Heart right ventricle (tissue), 16 donors: ENCODE measurements at places on chromosomes 5 and 9. TPM values are rescaled to one million over a fixed set of nuclear protein-coding genes. Genes with fewer than 3 reads are reported as not detected.

GRCh38 chr5:14200312-14200990, 57.3 kb downstream of the TRIO start:
- DNase-seq: no peak

DNA sequence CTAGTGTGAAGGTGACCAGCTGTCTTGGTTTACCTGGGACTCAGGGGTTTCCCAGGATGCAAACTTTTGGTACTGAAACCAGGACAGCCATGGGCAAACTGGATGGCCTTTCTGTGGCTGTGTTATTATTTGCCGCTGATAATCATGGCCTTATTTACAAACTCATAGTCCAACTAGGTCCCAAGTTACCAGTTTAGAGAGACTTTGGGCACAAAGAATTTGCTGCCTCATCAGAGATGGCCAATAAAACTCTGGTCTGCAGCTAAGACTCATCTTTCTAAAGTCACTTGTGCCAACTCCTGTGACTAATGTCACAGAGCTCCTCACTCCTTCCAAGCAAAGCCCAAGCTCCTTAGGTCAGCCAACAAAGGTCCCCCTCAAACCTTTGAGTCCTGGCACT, 47.5 kb upstream of the PLPP6 start:
- DNase-seq: no peak

LECT2 gene
- polyA plus RNA-seq: not detected

ZFP37 gene
- 0.51 TPM for polyA plus RNA-seq

GRCh38 chr5:177366528-177367322, 9.0 kb downstream of the RGS14 start:
- peak; percentile 89 for DNase-seq

PROB1 gene
- 28.5 TPM for polyA plus RNA-seq

ALG2 gene
- polyA plus RNA-seq: 17.7 TPM

GRCh38 chr9:130935648-130936271, 3.3 kb downstream of the FIBCD1 start:
- DNase-seq: no peak

GRCh38 chr9:103709366-103709765, 384.7 kb upstream of the SMC2 start:
- no peak for DNase-seq

CEL gene
- polyA plus RNA-seq: 3.2 TPM

GRCh38 chr5:15384176-15384575, 115.8 kb upstream of the FBXL7 start:
- DNase-seq: no peak

GRCh38 chr9:116204252-116204882, 50.8 kb downstream of the PAPPA start:
- DNase-seq: no peak

- no peak for DNase-seq
These were observed 75.0 kb downstream of the ADAMTS12 start for GRCh38 chr5:33816791-33817190.

DNA sequence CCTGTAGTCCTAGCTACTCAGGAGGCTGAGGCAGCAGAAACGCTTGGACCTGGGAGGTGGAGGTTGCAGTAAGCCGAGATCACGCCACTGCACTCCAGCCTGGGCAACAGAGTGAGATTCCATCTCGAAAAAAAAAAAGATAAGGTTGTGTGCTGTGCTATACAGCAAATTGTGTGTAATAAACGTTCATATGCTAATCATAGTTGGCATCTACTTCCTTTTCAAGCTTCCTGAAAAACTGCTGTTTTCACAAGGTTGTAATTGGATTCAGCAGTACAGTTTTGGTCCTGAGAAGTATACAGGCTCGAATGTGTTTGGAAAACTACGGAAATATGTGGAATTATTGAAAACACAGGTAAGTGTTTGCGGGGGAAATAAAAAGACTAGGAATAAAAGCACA, 25.5 kb downstream of the OTULINL start:
- no peak for DNase-seq

GRCh38 chr9:92295240-92295790, 1.8 kb upstream of the IARS1 start:
- no peak for DNase-seq

DNA sequence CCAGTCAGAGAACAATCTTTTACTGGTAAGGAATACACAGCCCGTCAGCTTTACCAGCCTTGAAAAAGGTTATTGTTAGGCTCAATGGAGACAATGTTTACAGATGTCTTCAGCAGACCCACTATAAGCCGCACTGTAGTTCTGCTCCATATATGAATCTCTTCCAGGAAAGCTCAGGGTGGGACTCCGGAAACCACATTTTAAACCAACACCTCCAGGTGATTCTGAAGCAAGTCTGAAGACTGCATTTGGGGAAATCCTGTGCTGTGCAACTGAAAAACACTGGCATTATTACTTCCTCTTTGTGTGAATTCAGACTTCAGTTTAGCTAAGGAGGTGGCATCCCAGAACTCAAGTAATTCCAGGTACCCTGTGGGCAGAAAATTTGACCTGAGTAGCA, 3.5 kb downstream of the GZMK start:
- DNase-seq: no peak

- DNase-seq: no peak
These were observed 71.4 kb downstream of the DAPK1 start for GRCh38 chr9:87569008-87569509.

OTULINL gene
- 1.0 TPM for polyA plus RNA-seq

SLC36A3 gene
- polyA plus RNA-seq: not detected

GPSM1 gene
- 87.8 TPM for polyA plus RNA-seq

- DNase-seq: no peak
These were observed 30.4 kb downstream of the FAM163B start for GRCh38 chr9:133578524-133579441.

MARVELD2 gene
- 0.25 TPM for polyA plus RNA-seq

DNA sequence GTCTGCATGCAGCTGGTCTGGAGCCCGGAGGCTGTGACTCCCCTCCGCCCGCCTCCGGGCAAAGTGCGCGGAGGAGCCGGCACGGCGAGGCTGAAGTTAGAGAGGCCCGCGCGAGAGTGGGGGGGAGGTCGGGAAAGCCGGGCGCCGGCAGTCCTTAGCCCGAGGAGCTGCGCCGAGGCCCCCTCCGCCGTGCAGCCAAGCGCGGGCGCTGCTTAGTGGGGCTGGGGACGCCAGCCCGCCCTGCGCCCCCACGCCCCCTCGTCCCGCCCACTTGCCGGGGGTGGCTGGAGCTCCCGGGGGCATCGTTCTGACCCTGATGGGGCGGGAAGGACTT, 403 bp downstream of the NINJ1 start:
- peak; percentile 75 for DNase-seq

DNA sequence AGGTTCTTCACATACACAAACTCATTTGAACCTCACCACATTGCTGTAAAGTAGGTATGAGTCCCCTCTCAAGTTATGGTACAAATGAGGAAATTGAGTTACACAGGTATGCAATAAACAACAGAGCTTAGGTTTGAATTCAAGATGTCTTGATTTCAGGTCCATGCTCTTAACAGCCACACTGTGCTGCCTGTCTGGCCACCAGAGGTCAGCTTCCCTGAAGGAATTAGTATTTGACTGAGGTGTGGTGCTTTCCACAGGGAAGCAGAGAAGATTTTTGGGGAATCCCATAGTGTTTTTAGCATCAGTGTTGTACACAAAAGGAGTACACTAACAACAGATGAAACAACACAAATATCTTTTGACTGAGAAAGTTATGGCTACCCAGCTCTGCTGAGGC, 94.4 kb upstream of the ITGA1 start:
- peak; percentile 31 for DNase-seq

XRCC4 gene
- polyA plus RNA-seq: 14.4 TPM

PCDHAC2 gene
- polyA plus RNA-seq: 0.04 TPM

PCDHB7 gene
- polyA plus RNA-seq: 0.22 TPM

DNA sequence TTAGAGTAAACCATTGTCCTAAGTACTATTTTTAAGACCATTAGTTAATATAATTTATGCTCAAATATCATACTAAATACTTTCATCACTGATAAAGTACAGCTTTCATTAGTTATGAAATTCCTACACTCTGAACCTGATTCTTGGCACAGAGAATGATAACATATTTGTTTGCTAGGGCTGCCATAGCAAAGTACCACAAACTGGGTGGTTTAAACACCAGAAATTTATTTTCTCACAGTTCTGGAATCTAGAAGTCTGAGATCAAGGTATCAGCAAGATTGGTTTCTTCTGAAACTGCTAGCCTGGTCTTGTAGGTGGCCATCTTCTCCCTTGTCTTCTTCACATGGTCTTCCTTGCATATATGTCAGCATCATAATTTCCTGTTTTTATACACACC, 608.4 kb downstream of the TLE1 start:
- DNase-seq: no peak

- no peak for DNase-seq
These were observed 199.1 kb upstream of the OR13F1 start for GRCh38 chr9:104304925-104305324.

BARHL1 gene
- not detected for polyA plus RNA-seq

NUTM2F gene
- 0.01 TPM for polyA plus RNA-seq

PIK3R1 gene
- polyA plus RNA-seq: 12.2 TPM

ENTREP1 gene
- 28.1 TPM for polyA plus RNA-seq

DNA sequence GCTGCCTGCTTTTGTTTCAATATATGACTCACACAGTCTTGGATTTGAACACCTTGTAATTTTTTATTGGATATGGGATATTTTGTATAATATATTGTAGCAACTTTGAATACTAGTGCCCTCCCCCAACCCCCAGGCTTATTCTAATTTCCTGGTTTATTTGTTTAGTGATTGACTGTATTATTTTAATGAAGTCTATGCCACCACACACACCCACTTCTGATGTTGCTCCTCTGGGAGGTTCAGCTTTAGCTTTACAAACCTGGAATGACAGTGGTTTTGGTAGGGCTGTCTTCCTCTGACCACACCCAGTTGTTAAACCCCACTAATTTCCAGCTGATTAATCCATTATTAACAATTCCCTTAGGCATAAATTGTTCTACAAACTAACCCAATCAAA, 206.1 kb upstream of the NFIL3 start:
- DNase-seq: no peak

PTCD2 gene
- 1.8 TPM for polyA plus RNA-seq
